LNCaP clone FGC (cell line): ENCODE measurements at places on chromosomes 16 and 17.

DNA sequence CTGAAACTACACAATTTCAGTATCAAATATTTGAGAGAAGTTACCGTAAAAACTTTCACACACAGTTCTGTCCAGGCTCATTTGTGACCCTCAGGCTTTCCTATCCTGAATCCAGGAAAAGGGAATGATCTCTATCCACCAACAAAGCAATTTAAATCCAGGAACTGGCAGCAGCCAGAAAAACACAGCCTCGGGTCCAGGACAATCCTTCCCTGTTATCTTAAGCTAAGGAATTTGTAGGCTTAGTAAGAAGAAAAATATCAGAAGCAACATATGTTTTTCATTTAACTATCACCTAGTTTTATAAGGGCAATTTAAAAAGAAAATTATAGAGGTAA, 47.1 kb downstream of the TEX2 start:
- DNase-seq: no peak

DNA sequence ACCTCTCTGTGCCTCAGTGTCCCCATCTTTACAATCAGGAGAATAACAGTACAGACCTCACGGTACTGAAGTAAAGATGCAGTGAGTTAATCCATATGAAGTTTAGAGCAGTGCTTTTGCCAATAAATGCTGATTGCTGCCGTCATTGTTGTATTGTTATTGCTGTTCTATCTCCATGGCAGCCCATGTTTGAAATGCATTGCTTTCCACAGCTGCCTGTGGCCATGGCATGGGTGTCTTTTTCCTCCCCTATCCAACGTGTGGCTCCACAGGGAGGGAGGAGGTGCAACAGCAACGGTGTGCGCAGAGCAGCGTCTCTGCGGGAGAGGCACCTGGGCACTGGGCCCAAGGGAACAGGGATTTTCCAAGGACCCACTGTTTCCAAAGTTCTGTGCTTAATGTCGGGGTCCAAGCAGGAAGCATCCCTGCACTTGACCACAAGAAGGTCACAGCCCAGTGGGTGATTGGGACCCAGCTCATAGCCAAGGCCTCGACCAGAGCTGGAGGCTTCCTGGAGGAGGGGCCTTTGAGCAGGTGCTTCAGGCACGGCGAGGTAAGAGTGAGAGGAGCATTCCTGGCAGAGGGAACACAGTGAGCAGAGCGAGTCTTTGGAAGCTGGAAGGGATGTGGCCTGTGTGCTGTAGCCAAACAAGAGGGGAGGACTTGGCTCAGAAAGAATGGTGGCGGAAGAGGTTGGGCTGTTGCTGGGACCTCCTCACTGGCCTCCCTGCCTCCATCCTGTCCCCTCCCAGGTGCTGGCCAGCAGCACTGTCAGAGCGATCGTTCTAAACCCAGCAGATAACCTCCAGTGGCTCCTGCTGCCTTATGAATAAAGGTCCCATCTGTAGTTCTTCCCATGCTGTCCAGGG, 3.9 kb downstream of the RAI1 start:
- peak; percentile 81 for DNase-seq

GRCh38 chr16:20075243-20075642, 1.6 kb upstream of the GPR139 start:
- no peak for DNase-seq

DNA sequence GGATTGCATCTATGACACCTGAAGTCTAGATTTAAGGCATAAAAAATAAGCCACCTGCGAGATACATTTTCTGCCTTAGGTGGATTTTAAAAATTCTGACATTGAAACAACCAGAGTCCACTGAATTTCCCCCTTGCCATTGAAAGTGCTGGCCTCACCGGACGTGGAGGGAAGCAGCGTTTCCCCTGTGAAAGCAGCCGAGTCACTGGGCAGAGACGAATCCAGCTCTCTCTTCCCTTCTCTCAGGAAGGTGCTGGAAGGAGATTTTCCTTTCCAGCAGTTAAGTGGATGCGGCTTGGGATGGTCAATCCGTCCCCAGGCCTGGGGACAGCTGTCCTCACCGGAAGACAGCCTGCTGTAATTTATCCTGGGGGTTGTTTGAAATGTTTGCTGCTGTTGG, 270.9 kb upstream of the FOXF1 start:
- DNase-seq: no peak

DNA sequence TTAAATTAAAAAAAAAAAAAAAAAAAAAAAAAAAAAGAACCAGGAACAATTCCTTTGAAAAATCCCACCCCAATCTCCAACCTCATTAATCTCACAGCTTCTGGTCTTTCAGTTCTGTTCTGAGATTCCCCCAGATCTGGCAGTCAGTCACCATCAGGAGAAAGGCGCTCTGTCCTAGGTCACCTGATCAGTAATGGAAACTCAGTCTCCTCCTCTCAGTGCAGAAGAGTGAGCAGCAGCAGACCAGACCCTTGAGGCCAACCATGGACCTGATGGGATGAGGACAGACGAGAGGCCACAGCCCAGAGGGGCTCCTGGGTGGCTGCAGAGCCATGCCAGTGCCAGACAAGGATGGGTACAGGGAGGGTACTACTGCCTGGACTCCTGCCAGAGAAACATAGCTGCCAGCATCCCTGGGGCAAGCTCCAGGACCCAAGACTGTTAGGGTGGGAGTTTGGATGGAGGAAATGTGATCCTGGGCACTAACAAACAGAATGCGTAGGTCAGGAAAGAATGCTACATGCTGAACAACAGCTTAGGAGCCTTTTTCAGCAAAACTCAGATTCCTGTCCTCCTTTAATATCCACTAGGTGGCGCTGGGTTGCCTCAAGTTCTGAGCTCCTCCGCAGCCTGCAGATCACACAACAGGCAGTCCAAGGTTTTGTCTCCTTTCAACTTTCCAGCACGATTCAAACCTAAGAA, 28.7 kb downstream of the MPG start:
- DNase-seq: no peak

DNA sequence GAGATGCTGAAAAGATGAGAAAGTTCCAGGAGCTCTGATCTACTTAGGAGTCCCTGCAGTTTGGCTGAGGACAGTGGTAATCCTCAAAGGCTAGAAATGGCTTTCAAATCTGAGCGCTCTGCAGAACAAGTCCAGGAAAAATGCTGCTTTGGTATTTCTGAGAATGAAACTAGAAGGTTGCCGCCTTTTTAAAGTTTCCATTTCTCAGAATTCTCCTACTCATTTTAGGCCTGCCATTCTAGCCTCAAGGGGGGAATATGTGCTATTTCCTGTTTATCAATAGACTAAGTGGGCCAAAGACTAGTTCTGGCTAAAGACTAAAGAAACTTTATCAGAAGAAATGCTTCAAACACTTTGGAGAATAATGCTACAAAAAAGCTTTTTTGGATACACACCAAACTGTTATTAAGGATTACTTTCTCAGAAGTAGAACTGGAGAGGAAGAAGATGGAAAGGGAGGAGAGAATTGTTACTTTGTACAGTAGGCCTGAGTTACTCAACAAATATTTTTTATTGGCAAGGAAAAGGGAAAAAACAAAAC, at the start of gene SLFN12L:
Gene SLFN12L, minus strand, starts transcription at position 78 of the 541 bp plus-strand sequence. CDS start 15,314 bp downstream, outside the sequence.
- no peak for DNase-seq

DNA sequence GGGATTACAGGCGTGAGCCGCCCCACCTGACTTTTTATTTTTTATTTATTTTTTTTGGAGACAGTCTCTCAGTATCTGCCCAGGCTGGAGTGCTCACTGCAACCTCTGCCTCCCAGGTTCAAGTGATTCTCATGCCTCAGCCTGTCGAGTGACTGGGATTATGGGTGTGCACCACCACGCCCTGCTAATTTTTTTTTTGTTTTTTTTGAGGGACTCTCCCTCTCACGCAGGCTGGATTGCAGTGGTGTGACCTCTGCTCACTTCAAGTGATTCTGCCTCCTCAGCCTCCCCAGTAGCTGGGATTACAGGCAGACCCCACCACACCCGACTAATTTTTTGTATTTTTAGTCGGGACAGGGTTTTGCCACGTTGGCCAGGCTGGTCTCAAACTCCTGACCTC, 7.7 kb downstream of the ZNF207 start:
- DNase-seq: no peak

- no peak for DNase-seq
These were observed 197.8 kb upstream of the CHMP6 start for GRCh38 chr17:80793851-80794267.

GRCh38 chr16:58025351-58026138, at the start of gene MMP15:
Gene MMP15 (plus strand): TSS chr16:58025754. CDS start chr16:58026351, 597 bp downstream.
- peak; percentile 80 for DNase-seq

- DNase-seq: no peak
These were observed 160.8 kb downstream of the ANKFN1 start for GRCh38 chr17:56314026-56314425.

GRCh38 chr16:11562411-11562810, 24.3 kb downstream of the LITAF start:
- no peak for DNase-seq

DNA sequence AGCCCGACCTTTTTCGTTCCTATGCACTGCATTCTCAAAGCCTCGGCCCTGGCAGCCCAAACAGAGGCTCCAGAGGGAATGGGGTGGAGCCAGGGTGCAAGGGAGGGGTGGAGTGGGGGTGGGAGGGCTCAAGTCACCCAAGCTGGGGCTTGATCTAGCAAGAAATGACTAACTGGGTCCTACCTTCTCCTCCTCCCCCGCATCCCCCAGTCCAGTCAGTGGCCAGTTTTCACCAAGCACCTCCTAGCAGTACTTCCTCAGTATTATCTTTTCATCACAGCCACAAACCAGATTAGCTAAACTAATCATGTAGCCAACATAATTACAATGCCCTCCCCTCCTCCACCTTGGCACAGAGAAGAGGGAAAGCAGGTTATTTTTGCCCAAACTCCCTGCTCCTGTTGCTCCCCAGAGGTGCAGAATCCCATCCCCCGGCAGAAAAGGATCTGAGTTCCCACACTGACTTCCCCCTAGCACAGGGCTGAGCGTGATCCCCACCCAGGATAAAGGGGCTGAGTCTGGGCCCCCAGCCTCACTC, 2.2 kb downstream of the JUP start:
- DNase-seq: peak; percentile 73

DNA sequence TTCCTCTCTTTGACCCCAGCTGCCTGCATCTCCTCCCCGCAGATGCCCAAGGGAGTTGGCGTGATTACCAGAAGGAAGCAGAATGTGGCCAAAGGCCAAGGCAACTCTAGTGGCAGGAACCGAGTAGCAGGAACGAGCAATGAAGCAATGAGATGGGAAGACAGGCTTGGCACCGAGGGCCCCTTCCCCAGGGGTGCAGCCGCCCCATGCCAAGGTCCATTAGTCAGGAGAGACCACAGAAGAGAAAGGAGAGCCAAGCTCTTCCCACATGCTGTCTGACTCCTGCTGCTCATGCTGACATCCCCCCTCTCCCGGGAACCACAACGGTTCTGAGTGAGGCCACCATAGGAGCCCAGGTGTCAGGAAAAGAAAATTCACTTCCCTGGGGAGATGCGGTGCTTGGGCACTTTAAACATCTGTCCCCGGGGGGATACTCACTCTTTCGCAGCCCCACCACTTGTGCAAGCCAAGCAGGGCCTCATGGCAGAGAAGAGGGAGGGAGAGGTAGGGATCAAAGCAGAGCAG, 67.4 kb downstream of the MYO18A start:
- no peak for DNase-seq

DNA sequence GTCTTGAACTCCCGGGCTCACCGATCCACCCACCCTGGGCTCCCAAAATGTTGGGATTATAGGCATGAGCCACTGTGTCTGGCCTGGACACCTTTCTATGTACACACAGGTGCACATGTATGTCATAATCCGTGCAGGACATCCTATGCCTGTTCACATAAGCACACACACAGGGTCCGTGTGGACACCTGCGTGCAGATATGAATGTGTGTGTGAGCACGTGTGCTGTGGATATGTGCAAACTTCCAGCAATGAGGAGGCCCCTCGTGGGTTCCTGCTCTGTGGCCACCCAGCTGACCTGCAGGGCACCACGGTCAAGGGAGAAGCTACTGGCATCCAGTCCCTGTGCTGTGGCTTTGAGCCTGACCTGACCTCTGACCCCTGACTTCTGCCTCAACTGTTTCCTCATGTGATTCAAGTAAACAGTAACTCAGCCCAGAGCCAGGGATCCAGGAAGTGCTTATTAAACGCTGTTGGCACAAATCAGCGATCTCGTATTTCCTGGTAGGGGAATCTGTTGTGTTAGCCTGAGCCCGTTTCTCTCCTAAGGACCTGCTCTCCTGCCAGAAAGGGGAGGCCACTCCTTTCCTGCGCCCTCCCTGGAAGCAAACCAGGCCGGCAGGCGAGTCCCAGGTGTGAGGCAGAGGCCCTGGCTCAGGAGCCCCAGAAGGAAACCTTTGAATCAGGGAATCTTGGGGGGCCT, 6.5 kb downstream of the CPNE7 start:
- peak; percentile 98 for DNase-seq

DNA sequence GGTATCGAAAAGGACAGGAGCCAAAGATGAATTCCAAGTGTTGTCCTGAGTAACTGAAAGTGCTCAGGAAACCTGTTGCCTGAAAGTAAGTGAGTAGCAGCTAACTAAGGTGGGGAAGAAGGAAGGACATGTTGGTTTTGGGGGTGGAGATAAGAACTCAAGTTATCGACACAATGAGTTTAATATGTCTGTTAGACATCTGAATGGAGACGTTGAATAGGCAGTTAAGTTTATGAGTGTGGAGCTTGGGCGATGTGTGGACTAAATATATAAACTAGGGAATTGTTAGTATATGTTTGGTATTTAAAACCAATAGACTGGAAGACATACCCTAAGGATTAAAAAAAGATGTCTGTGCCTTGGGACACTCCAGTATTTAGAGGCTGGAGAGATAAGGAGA, 82.7 kb upstream of the ASIC2 start:
- DNase-seq: no peak

GRCh38 chr16:10265770-10266615, 83.8 kb upstream of the GRIN2A start:
- DNase-seq: no peak

- DNase-seq: no peak
These were observed 7.7 kb downstream of the GINS3 start for GRCh38 chr16:58399718-58400633.
